Jurkat, Clone E6-1 (cell line): ENCODE measurements at places on chromosomes 5 and 9.

- DNase-seq: peak; percentile 17
Measured at GRCh38 chr9:86486891-86487837, 133.0 kb upstream of the TUT7 start.

DNA sequence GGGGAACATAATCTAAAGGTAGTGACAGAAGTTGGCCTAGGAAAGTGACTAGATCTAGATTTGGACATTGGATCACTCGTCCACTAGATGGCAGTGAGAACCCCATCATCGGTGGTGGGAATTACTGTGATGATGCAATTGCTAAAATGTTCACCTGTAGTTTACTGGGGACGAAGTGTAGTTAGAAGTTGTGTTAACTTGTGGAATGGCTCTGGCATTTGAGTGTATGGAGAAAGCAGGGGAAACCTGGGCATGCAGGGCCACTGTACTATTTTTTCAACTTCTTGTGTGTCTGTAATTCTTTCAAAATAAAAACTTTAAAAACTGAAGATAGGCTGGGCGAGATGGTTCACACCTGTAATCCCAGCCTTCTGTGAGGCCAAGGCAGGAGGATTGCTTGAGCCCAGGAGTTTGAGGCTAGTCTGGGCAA lies 75.5 kb downstream of the PHAX start:
- DNase-seq: peak; percentile 74

DNA sequence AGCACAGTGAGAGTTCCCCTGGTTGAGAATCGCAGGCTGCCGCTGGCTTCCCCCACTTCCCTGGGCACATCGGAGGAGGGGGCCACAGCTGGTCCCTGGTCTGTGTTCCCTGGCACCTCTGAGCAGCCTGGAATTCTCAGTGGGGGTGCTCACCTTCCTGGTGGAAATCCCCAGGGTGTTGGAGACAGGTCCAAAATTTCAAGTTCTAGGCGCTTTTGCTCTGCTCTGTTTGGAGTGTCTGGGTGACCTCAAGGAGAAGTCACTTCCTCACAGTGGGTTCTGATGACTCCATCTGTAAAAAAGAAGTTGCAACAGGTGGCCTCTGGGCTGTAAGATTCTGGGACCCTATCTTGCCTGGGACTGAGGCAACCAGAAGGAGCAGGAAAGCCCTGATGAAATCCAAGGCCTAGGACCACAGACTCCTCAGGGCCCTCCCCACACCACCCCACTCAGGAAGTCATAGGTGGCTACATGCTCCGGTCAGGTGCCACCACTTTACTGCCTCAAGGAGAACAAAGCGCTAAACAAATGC lies at the start of gene TRAF1:
Gene TRAF1 (minus strand): TSS at position 400 of the 532 bp plus-strand sequence. CDS start 721 bp downstream, outside the sequence.
- peak; percentile 48 for DNase-seq

DNA sequence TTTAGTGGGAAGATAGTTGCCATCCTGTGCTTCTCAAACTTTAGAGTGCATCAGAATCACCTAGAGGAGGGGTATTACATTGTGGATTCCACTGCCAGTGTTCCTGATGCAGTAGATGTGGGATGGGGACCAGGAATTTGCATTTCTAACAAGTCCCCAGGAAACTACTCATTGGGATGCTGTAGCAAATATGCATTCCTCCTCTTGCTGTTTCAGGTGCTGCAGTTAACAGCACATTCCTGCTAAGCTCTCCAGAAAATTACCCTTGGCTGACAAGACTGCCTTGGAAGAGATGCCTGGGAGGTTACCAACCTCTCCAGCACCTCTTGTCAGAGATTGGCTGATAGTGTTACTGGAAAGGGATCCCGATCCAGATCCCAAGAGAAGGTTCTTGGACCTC lies 270.5 kb downstream of the OSTF1 start:
- DNase-seq: no peak

DNA sequence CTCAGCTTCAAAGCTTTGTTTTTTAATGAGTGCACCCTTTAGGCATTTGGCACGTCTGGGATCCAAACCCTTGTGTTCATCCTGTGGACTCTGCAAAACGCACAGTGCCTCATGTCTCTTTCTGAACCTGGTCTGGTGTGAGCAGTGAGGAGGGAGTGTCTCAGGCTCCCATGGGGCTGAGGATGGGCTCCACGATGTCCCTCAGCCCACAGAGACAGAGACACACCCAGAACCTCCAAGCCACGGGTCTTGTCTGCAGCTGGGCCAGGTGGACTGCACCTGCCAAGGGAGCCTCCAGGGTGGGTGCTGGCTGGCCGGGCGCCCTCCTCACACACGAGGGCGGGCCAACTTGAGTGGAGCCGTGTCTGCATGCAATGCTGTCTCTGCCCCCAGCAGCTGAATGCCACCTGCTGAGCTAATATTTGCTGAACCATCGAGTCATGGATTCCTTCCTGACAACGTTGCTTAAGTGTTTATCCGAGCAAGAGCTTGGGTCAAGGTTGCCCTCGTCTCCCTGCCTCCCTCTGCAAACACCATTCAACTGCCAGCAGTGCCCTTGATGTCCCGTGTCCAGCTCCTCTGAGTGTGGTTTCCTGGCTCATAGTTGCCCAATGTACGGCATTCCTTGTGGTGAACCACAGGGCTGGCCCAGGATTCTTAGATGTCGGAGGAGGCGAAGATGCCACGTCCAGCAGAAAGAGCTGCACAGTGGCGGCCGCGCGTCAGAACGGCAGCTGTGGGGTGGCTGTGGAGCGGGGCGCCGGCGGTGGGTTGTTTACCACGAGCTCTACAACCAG lies 31.4 kb upstream of the LPCAT1 start:
- no peak for DNase-seq
